ENCODE measurements at places on chromosomes 11 and 22.

GRCh38 chr11:13343067-13343466, 65.5 kb downstream of the BMAL1 start:
- no peak for DNase-seq

GRCh38 chr11:122093731-122094275, 22.2 kb downstream of the BLID start:
- DNase-seq = no peak

GRCh38 chr11:2533587-2534133, 88.9 kb downstream of the KCNQ1 start:
- DNase-seq = peak; percentile 22

GRCh38 chr22:46350646-46351045, 15.1 kb downstream of the TRMU start:
- DNase-seq = no peak

GRCh38 chr11:27420722-27421572, 51.6 kb downstream of the LGR4 start:
- no peak for DNase-seq

DNA sequence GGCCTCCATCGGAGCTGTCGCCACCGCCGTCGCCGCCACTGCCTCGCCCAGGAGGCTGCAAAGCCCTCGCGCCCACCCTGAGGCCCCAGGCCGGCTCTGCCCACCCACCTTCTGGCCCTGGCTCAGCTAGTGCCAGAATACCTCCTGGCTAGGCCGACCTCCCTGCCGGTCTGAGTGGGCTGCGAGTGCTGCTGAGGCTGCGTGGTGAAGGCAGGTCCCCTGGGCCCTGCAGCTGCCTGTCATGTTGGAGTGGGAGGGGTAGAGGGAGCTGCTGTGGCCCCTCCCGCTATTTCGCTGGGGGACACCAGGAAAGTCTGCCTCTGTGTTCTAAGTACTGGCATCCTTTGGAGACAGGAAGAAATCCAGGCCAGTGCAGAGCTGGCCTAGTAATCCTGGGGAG, 34.2 kb downstream of the LRRC10B start:
- no peak for DNase-seq

- DNase-seq = no peak
Measured at GRCh38 chr22:27094633-27095308, 437.4 kb downstream of the MIAT start.

DNA sequence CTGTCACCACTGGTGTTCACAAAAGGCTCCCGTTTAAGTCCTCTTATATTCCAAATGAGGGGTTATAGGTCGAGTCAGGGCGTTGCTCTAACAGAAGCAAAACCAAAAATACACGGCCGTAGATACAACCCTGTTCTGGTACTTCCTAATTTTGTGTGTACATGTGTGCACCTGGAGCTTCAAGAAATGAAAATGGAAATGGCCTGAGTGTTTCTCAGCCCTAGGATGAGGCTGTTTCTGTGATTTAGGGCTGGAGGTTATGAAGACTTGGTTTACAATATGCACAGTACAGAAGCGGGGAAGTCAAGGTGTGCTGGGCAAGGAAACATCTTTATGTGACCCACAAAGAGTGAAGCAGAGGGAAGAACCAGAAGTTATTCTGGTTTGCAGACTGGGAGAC, 110.4 kb upstream of the OR4B1 start:
- no peak for DNase-seq

GRCh38 chr11:75827562-75827961, 12.6 kb downstream of the UVRAG start:
- DNase-seq = no peak

- no peak for DNase-seq
Measured at GRCh38 chr11:88194990-88195389, 19.7 kb upstream of the RAB38 start.

- DNase-seq = no peak
Measured at GRCh38 chr22:20401376-20402014, 7.5 kb downstream of the ZNF74 start.

- DNase-seq = no peak
Measured at GRCh38 chr11:102309621-102310541, 7.4 kb upstream of the BIRC3 start.

DNA sequence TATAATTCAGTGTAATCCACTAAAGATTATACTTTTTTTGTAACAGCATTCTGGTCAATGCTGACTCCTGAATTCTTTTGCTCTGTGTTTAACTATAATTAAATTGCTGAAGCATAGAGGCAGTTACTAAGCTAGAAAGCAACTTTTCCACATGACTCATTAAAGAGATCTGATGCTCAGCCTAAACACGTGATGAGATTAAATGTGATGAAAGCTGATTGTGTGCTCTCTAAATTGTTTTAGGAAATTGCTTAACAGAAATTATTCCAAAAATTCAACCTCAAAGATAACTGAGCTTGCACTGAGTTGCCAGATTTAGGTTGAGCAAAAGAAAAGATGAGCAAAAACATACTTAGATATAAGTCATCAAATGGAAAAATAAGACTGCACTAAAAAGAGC, 1033.6 kb downstream of the FAM181B start:
- DNase-seq = no peak

DNA sequence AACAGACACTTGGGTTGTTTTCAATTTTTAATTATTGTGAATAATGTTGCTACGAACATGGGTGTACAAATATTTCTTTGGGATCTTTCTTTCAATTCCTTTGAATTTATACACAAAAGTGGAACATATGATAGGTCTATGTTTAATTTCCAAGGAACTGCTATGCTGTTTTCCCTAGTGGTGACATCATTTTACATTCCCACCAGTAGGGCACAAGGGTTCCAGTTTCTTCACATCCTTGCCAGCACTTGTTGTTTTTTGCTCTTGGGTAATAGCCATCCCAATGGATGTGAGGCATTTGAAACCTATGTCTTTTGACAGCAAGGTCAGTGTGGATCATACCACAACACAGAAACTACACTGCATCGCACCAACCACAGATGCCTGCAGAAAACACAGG, 41.8 kb upstream of the SCN3B start:
- DNase-seq = no peak

GRCh38 chr11:29527391-29527936, 489.4 kb downstream of the KCNA4 start:
- DNase-seq = no peak

DNA sequence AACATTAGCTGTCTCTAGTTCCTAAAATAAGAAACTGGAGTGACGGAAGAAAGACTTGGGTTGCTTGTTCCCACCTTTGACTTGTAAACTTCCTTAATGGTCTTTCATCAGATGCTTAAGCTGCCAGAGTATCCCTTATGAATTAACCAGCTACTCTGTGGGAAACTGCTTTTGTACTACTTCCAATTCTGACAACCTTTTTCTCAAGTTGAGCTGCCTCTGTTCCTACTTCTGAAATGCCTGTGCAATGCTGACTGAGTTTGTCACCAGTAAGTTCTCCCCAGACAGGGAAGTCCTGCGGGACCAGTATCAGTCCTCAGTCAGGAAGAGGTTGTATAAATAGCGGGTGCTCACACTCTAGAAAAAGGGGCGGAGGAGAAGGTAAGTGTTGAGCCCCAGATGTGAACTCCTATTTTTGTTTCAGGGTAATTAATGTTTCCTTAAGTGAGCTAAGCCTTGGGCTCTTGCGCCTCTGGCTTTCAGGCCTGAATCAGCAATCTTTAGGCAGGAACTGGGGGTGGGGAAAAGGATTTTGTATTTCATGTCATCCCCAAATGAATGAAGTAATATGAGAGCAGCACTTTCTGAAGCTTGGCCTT, 67.2 kb downstream of the CECR2 start:
- no peak for DNase-seq

GRCh38 chr11:113833151-113833550, 42.2 kb downstream of the USP28 start:
- no peak for DNase-seq

DNA sequence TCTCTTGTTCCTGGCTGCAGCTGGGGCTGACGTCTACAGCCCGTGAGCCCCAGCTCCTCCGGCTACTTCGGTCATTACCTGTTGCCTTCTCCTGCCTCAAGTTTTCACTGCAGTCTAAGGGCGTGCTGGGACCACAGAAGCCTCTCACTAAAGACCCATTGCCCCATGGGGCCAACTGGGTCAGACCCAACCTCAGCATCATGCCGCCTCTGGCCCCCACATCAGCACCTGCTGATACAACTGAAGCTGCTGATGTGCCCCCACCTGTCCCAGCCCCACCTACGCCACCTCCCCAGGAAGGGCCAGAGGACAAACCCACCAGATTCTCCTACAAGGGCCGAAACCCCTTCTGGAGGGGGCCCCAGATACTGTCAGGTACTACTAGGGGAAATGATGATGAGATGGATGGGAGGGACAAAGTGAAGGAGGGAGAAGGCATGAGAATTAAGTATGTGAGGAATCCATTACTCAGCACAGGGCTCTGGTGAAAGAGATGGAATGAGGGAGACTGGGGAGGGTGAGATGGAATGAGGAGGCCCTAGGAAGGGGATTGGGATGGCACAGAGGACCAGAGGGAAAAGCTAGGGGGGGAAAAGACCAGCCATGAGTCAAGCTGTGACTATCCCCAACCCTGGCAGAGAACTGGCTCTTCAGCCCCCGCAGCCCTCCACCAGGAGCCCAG, 5.1 kb downstream of the C11orf42 start:
- DNase-seq = no peak

DNA sequence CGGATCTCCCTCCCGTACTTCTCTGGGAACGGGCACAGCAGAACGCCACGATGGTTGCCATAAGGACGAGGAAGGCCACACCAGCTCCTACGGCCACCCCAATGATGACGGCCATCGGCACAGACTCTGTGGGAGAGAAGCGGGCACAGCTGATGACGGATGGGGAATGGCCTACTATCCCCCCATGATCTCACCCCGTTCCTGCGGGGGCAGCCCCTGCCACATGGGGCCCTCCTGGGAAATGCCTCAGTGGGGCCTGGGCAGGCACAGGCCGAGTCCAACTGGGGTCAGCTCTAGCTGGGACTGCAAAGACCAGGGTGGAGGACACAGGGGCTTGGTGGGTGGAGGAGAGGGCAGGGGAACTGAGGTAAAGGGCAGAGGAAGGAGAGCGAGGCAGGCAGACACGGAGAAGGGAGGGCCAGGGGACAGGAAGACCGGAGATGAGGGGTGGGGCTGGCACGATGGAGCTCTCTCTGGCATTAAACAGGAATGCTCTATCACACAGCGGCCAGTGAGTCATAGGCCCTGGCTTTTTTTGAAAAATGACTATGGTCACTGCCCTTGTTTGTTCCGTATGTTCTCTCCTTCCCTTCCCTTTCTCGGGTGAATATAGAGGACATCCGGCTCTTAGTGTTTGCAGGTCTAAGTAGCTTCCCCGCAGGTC, 76.0 kb downstream of the ST3GAL4 start:
- no peak for DNase-seq

GRCh38 chr11:57322256-57323166, 2.2 kb downstream of the TNKS1BP1 start:
- no peak for DNase-seq

GRCh38 chr11:100671471-100671870, 15.6 kb upstream of the ARHGAP42 start:
- no peak for DNase-seq

DNA sequence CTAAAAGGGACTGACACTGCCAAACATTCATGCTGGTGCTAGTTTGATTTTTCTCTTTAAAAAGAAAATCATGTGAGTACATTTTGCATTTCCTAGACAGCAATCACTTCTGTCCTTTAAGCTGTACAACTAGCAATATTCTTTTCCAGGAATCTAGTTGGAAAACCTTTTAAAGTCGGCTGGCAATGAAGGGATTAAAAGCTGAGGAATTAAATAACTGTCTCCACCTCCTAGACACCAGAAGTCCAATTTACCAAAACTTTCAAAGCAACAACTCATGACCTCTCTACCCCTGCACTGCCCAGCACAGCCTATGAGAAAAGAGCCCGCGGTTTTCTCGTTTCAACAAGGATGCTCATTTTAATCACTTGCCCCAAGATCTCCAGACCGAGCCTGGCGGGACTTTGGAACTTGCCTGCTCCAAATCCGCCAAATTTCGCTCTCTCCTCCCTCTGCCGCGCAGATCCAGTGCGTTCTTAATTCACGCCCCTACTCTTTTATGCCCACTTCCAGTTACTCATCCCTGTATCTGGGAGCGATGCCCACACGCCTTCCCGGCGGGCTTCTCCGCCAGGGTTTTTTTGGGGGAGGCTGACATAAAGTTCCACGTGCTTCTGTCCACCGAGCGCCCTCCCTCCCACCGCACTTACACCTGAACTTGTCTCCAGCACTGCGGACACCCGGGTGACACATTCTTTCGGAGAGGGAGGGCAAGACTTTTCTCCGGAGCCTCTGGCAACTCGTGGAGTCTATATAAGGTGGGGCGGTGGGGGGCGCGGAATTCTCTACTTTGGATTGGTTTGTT, 2.5 kb downstream of the MPPED2 start:
- DNase-seq = no peak

- DNase-seq = no peak
Measured at GRCh38 chr22:29872989-29873388, 10.0 kb upstream of the MTMR3 start.

- no peak for DNase-seq
Measured at GRCh38 chr11:128299132-128299726, 288.1 kb downstream of the ETS1 start.
